Natural killer cell treated with Interleukin-12 subunit alpha and Interleukin-12 subunit beta and Interleukin-15 and Interleukin-18, amount 100 ng/mL, for 72 hours (primary cell): ENCODE measurements at places on chromosomes 16 and 17.
A peak's percentile ranks its signal among the peaks of the same experiment; 100 is the strongest.

DNA sequence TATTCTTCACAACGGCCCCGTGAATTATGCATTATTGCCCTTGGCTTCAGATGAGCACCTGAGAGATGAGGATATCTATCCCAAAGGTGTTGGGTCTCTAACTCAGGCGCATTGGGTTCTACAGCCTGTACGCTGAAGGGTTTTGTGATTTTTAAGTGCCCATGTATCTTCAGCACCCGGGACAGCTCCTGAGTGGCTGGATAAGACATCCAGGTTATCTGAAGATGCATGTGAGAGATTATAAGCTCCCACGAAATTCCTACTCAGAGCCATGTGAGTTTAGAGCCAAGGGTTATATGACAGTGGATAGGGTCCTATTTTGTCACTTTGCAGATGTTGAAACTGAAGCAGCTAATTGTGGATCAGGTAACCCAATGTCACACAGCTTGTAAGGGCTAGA lies 612.3 kb upstream of the EEF2KMT start:
- no peaks in the 10 kb centered on the region for H3K27me3 ChIP-seq
- no peaks in the 10 kb centered on the region for H3K4me1 ChIP-seq
- no peak for DNase-seq
- H3K4me3 ChIP-seq: no peak overlapping the region
- no peak overlapping the region for H3K27ac ChIP-seq

DNA sequence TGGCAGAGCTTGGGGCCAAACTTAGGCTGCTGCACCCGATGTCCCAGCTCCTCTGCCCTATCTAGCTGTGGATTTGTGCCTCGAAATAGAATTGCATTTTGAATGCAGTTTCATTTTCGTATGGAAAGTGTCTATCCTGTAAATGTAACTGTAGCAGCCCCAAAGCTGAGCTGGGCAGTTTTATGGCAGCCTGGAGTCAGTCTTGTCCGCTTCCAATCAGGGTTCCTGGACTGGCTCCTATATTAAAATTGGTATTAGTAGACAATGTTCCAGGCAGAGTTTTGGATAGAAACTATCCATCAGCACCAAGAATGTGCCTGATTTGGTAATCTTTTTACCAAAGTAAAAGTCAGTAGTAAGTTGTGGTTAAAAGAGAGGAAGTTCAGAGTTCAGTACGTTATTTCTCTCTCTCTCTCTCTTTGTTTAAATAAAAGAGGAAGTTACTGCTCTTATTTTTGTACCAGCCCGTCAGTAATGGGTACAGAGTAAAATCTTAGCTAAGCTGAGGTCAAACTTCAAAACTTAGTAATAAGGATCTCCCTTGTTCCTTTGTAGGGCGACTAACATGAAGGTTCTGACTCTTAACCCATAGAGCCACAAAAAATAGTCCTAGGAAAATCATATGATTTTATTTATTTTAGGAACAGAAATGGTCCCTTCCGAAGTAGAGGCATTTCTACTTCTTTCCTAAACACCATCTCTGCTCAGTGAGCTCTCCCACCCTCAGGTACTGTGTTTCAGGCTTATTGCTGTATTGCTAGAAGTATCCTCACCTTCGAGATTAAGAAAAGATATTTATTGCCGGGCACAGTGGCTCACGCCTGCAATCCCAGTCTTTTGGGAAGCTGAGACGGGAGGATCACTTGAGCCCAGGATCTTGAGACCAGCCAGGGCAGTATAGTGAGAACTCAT lies 28.0 kb downstream of the PRKCB start:
- H3K36me3 ChIP-seq: peaks cover 6% of the 10 kb centered on the region
- H3K27ac ChIP-seq: peak overlapping the region; percentile 93

GRCh38 chr16:54431041-54431996 lies 144.7 kb upstream of the IRX3 start:
- H3K4me3 ChIP-seq: no peak overlapping the region
- DNase-seq: no peak
- H3K36me3 ChIP-seq: no peaks in the 10 kb centered on the region

- H3K27me3 ChIP-seq: peaks cover 36% of the 10 kb centered on the region
- no peaks in the 10 kb centered on the region for H3K36me3 ChIP-seq
- H3K4me3 ChIP-seq: no peak overlapping the region
- H3K4me1 ChIP-seq: no peaks in the 10 kb centered on the region
- no peak for DNase-seq
Observed at GRCh38 chr16:49839017-49839825, 16.7 kb downstream of the ZNF423 start.

GRCh38 chr17:57091186-57091618 lies 6.2 kb downstream of the AKAP1 start:
- no peak overlapping the region for H3K4me3 ChIP-seq
- H3K4me1 ChIP-seq: peaks cover 20% of the 10 kb centered on the region
- no peaks in the 10 kb centered on the region for H3K36me3 ChIP-seq
- no peak for DNase-seq
- no peaks in the 10 kb centered on the region for H3K27me3 ChIP-seq
- no peak overlapping the region for H3K27ac ChIP-seq

DNA sequence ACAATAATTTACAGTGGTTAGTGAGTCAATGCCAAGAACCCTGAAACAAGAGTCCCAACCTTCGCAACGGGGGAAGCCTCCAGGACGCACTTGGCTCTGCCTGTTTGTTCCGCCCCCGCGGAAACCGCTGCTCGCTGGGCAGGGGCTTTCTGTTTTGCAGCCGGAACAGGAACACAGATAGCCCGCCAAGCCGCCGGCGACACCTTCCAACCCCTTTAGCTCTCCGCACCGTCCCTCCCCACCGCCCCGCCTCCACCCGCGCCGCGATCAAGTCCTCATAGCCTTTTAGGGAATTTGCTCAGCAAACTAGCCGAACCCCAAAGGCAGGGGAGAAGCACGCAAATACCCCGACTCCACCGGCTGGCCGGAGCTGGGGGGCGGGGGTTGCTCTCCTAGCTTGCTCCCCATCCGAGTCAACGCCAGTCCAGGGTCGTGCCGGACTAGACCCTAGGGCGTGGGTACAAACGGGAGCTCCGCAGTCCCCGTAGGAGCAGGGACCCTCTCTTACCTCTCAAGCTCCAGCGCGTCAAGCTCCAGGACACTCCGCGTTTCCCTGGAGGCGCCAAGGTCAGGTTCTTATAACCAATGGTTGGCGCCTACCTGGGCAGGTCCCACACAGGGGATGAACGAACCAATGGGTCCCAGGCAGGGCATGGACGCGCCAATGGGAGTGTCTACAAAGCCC lies at the start of gene SLFN13:
TSS of gene SLFN13 (minus strand) at position 553 of the 685 bp plus-strand sequence. CDS start 3,086 bp downstream, outside the sequence.
- peak; percentile 98 for DNase-seq
- H3K27me3 ChIP-seq: no peaks in the 10 kb centered on the region
- H3K4me1 ChIP-seq: peaks cover 42% of the 10 kb centered on the region
- H3K4me3 ChIP-seq: peak within 1 kb of the TSS; percentile 88
- peaks cover 27% of the 10 kb centered on the region for H3K36me3 ChIP-seq

- no peaks in the 10 kb centered on the region for H3K4me1 ChIP-seq
- no peaks in the 10 kb centered on the region for H3K36me3 ChIP-seq
- no peaks in the 10 kb centered on the region for H3K27me3 ChIP-seq
- no peak overlapping the region for H3K27ac ChIP-seq
- no peak for DNase-seq
Observed at GRCh38 chr17:11264183-11264871, 23.3 kb downstream of the SHISA6 start.

GRCh38 chr16:27363797-27364196 lies 38.2 kb upstream of the IL21R start:
- H3K4me1 ChIP-seq: peaks cover 25% of the 10 kb centered on the region
- peak overlapping the region; percentile 21 for H3K27ac ChIP-seq
- H3K4me3 ChIP-seq: no peak overlapping the region
- H3K27me3 ChIP-seq: no peaks in the 10 kb centered on the region
- H3K36me3 ChIP-seq: peaks cover 12% of the 10 kb centered on the region

GRCh38 chr17:77613218-77613617 lies 345.3 kb upstream of the TNRC6C start:
- no peak overlapping the region for H3K27ac ChIP-seq
- H3K4me3 ChIP-seq: no peak overlapping the region
- no peaks in the 10 kb centered on the region for H3K36me3 ChIP-seq
- DNase-seq: no peak
- peaks cover 6% of the 10 kb centered on the region for H3K27me3 ChIP-seq

- H3K36me3 ChIP-seq: no peaks in the 10 kb centered on the region
- DNase-seq: no peak
- H3K4me3 ChIP-seq: no peak overlapping the region
- no peak overlapping the region for H3K27ac ChIP-seq
- peaks cover 15% of the 10 kb centered on the region for H3K27me3 ChIP-seq
- H3K4me1 ChIP-seq: no peaks in the 10 kb centered on the region
Observed at GRCh38 chr16:84942786-84943185, 68.5 kb downstream of the ZDHHC7 start.

- DNase-seq: no peak
- H3K4me3 ChIP-seq: no peak overlapping the region
- H3K36me3 ChIP-seq: no peaks in the 10 kb centered on the region
- H3K27me3 ChIP-seq: no peaks in the 10 kb centered on the region
- H3K4me1 ChIP-seq: no peaks in the 10 kb centered on the region
- H3K27ac ChIP-seq: no peak overlapping the region
Observed at GRCh38 chr17:69947027-69947759, 127.8 kb upstream of the KCNJ16 start.

DNA sequence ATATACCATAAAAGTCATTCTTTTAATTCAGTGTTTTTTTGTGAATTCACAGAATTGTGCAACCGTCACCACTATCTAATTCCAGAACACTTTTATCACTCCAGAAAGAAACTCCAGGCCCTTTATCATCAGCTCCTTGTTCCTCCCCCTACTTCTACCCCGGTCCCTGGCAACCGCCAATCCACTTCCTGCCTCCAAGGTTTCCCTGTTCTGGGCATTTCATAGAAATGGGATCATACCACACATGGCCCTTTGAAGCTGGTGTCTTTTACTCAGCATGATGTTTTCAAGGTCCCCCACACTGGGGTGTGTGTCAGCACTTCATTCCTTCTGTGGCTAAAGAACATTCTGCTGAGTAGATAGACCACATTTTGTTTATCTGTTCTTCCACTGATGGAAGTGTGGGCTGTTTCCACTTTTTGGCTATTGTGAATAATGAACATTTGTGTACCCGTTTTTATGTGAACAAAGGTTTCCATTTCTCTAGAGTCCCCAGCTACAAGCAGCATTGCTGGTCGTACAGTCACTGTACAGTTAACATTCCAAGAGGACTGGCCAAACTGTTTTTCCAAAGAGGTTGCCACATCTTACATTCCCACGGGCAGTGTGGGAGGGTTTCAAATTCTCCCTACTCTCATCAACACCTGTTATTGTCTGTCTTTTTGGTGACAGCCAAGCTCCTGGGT lies 75.8 kb upstream of the ZNF469 start:
- peak; percentile 54 for DNase-seq
- H3K4me3 ChIP-seq: no peak overlapping the region
- no peak overlapping the region for H3K27ac ChIP-seq
- H3K36me3 ChIP-seq: no peaks in the 10 kb centered on the region

GRCh38 chr17:40695874-40696472 lies 7.6 kb downstream of the KRT24 start:
- no peaks in the 10 kb centered on the region for H3K36me3 ChIP-seq
- H3K4me3 ChIP-seq: no peak overlapping the region
- peaks cover 54% of the 10 kb centered on the region for H3K27me3 ChIP-seq
- H3K4me1 ChIP-seq: no peaks in the 10 kb centered on the region

DNA sequence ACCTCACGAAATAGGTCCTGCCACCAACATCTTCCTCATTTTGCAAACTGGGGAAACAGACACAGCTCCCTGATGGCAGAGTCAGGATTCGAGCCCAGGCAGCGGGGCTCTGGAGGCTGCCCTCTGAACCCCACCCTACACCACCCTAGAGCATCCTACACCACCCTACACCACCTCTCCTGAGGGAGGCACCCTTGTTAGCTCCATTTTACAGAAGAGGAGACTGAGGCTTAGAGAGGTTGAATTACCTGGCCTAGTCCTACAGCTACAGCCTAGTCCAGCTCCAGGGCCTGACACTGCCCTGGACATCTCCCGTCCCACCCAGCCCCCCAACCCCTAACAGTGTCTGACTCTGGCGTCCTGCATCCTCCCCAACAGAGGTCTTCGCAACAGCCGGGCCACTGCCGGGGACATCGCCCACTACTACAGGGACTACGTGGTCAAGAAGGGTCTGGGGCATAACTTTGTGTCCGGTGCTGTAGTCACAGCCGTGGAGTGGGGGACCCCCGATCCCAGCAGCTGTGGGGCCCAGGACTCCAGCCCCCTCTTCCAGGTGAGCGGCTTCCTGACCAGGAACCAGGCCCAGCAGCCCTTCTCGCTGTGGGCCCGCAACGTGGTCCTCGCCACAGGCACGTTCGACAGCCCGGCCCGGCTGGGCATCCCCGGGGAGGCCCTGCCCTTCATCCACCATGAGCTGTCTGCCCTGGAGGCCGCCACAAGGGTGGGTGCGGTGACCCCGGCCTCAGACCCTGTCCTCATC lies 3.2 kb upstream of the NECAB2 start:
- no peak for DNase-seq
- peaks cover 4% of the 10 kb centered on the region for H3K4me1 ChIP-seq
- H3K36me3 ChIP-seq: no peaks in the 10 kb centered on the region
- no peak overlapping the region for H3K4me3 ChIP-seq

DNA sequence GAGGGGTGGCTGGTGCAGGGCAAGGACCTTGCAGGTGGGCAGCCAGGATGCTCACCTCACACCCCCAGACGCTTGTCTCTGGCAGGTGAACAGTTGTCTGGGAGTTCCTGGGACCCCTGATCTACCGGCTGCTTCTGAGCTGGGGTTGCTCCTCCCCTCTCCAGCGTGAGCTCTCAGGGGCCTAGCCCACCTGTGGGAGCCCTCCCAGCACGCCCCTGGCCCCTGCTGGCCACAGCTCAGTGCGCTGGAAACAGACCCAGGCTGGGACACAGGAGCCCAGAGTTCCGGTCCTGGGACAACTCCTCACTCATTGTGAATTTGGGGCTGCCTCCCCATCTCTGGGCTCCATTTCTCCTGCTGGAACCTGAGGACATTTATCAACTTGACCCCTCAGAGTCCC lies 30.3 kb downstream of the ARHGAP23 start:
- H3K4me3 ChIP-seq: no peak overlapping the region
- H3K27me3 ChIP-seq: peaks cover 22% of the 10 kb centered on the region
- peaks cover 4% of the 10 kb centered on the region for H3K4me1 ChIP-seq
- DNase-seq: no peak
- no peaks in the 10 kb centered on the region for H3K36me3 ChIP-seq

DNA sequence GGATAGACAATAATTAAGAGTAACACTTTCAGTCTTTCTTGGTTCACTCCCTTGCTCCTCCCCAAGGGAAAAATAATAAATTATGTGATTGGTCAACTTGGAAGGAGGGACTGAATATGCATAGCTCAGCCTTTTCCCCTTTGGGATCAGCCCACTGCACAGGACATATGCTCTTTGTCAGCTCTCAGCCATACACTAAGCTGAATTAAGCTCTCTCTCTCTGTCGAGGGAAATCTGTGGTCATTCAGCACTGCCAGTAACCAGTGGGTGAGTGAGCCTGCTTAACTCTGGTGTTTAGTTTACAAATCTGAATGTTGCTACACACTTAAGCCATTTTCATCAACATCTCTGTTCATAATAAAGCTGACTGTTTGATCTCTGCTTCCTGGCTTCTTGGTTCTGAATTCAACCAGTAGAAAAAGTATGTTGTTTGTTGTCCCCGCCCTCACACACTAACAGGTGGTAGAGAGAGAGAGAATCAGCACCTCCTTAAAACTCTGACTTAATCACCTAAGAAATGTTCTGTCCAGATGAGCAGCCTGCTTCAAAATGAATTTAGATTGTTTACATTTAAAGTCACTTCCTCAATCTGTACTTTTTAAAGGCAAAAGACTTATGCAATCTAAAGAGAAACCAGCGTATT lies 102.3 kb upstream of the C17orf78 start:
- H3K36me3 ChIP-seq: peaks cover 26% of the 10 kb centered on the region
- no peaks in the 10 kb centered on the region for H3K27me3 ChIP-seq

- H3K4me1 ChIP-seq: peaks cover 8% of the 10 kb centered on the region
- H3K4me3 ChIP-seq: no peak overlapping the region
- DNase-seq: peak; percentile 45
- no peaks in the 10 kb centered on the region for H3K27me3 ChIP-seq
Observed at GRCh38 chr16:89050868-89051311, 42.8 kb upstream of the ACSF3 start.

GRCh38 chr17:78127888-78128550 lies 536 bp downstream of the TMC6 start:
- H3K27me3 ChIP-seq: no peaks in the 10 kb centered on the region
- peaks cover 43% of the 10 kb centered on the region for H3K4me1 ChIP-seq
- peak overlapping the region; percentile 81 for H3K27ac ChIP-seq
- DNase-seq: peak; percentile 61
